SW 1271 (cell line): ENCODE measurements at places on chromosomes 2 and 18.

GRCh38 chr2:162885281-162886070 lies 46.9 kb upstream of the KCNH7 start:
- DNase-seq: no peak

- DNase-seq: no peak
Measured at GRCh38 chr2:177397481-177398289, 5.1 kb downstream of the AGPS start.

GRCh38 chr18:71287268-71287667 lies 998.4 kb downstream of the SOCS6 start:
- no peak for DNase-seq

- DNase-seq: no peak
Measured at GRCh38 chr18:48922801-48923730, 27.7 kb downstream of the SMAD7 start.

DNA sequence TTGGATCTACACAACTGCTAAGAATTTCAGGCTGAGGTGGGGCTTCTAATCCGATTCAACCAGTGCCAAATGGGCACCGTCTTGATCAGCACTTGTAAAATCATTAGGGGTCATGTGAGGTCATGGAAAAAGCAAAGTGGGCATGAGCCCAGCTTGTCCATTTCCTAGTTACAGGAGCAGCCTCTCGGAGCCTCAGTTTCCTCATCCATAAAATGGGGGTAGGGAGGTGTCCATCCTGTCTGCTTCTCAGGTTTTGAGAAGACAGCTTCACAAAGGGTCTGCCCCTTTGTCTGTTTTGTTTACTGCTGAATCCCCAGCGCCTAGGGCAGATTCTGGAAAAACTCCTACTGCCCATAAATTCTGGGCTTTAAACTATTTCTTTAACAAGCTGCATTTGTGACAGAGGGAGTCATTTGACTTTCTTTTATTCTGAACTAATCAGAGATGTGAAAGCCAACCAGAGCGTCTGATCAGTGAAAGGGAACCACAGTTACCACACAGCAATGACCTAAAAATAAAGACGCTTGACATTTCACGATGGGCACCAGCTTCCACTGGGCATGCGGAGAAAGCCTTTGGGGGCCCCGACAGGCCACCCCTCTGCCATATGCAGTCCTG lies 38.9 kb downstream of the DNMT3A start:
- DNase-seq: no peak

DNA sequence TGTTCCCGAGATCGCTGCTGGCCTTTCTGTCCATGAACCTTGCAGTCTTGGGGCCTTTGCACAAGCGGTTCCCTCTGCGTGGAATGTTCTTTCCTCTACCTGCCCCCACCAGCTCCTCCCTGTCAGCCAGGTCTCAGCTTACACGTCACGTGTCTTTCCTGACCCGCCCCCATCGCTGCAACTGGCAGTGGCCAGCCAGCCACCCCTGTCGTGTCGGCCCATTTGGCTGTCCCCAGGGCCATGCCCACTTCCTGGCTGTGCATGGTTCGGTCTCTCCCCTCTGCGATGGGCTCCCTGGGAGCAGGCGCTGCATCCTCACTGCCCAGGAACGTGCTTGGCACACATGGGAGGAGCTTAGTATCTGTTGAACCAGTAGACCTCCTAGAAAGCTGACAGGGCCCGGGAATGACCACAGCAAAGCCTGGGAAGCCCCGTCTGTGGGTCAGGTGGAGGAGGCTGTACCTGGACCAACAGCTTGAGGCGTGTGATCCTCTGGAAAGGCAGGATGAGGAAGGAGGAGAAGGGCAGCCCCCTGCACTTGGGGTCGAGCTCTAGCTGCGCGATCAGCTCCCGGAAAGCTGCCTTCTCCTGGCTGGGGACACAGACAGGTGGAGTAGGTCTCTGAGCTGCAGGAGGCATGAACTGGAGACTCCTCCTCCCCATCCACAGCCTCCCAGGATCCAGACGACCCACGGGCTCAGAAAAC lies 21.0 kb downstream of the SNORC start:
- DNase-seq: no peak

DNA sequence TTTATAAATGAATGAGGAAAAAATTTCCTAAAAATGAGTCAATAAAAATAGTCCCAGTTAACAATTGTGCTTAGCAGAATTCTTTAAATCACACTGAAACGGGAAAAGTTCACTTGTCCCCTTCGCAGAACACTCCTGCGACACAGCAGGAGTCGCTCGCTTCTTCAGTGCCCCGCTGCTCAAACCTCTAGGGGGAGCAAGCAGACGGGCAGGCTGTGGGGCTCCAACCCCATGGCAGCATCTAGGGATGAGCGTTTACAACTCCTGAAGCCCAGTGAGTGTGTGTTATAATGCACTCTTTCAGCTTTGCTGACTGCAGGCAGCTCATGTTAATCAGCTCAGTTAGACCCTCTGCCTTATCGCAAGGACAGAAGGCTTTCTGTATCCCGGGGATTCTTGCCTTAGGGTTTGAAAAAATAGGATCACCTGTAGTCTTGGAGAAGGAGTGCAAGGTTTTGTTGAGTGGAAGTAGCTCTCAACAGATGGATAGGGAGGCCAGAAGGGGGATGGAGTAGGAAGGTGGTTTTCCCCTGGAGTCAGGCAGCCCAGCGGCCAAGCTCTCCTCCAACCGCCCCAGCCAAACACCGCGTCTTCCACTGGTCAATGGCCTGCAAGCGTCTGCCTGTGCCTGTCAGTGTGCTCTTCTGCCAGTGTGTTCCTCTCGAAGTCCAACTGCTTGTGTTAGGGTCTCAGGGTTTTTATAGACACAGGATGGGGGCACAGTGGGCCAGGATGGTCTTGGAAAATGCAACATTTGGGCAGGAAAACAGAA lies 1977.7 kb upstream of the LRRTM1 start:
- no peak for DNase-seq

GRCh38 chr18:65358306-65358705 lies 392.5 kb upstream of the CDH7 start:
- no peak for DNase-seq
